ENCODE measurements at places on chromosomes 6 and 20.

GRCh38 chr20:40990542-40991120 is 38.0 kb upstream of the TOP1 start:
- peak; percentile 88 for DNase-seq

GRCh38 chr20:3157817-3158216 is 1.8 kb downstream of the FASTKD5 start:
- peak; percentile 17 for DNase-seq

- DNase-seq = no peak
These were observed 2.6 kb downstream of the TFEB start for GRCh38 chr6:41732591-41733359.

- DNase-seq = no peak
These were observed 16.1 kb upstream of the THBD start for GRCh38 chr20:23065266-23066201.

- DNase-seq = peak; percentile 91
These were observed at the start of gene RAET1G for GRCh38 chr6:149922642-149923326. TSS of gene RAET1G (minus strand) at chr6:149923121. CDS start at chr6:149923010, 111 bp downstream.

DNA sequence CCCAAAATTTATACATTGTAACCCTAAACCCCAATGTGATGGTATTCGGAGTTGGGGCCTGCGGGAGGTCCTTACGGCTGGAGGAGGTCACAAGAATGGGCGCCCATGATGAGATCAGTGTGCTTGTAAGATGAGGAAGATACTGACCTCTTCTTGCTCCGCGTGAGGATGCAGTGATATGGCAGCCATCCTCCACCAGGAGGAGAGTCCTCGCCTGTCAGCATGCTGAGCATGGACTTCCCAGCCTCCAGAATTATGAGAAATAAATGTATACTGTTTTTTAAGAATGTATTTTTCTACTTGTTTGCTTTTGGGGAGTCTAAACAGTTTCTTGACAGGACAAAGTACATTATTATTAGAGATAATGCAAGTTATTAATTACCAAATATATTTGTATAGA is 8.7 kb upstream of the SYNDIG1 start:
- DNase-seq = no peak

GRCh38 chr6:77986380-77987034 is 333.7 kb downstream of the MEI4 start:
- no peak for DNase-seq

- no peak for DNase-seq
These were observed 122.4 kb downstream of the TCP11 start for GRCh38 chr6:35018746-35019145.

- DNase-seq = no peak
These were observed 50.7 kb upstream of the INSM1 start for GRCh38 chr20:20317195-20317594.

DNA sequence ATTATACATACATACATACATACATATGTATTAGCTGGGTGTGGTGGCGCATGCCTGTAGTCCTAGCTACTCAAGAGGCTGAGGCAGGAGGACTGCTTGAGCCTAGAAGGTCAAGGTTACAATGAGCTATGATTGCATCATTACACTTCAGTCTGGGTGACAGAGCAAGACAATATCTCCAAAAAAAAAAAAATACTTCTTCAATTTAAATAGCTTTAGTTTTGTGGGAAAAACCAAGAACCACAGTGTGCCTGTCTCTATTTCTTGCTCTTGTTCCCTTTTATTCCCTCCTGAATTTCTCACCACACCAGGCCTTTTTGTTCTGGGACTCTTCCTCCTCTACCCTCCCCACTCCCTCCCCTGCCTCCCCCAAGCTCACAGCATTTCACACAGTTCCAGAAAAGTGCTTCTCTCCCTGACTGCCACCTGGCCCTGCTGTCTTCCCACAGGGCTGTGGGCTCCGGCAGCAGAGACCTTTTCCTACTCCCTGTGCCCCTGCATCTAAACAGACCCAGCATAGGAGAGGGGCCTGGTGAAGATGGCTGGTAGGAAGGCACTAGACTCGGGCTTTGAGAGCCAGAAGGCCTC is 1.3 kb downstream of the C20orf203 start:
- DNase-seq = no peak

GRCh38 chr6:132768051-132768517 is 10.4 kb upstream of the VNN2 start:
- peak; percentile 69 for DNase-seq

DNA sequence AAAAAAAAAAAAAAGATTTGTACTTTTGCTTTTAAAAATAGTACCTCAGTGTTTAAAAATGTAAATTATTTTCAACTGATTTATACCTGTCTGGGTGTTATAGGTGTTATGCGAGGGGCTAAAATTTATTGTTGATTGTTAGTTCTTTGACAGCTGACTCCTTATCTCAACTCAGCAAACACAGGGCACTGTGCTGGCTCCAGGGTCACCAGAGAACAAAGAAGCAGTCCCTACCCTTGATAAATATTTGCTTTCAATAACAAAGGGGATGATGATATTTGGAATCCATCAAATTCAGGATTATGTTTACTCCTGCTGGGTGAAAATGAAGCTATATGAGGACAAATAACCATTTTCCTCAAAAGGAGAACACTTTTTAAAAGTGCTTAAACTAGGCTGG is 34.2 kb upstream of the KAT14 start:
- no peak for DNase-seq

GRCh38 chr6:46130666-46131065 is 877 bp downstream of the ENPP4 start:
- DNase-seq = peak; percentile 39

DNA sequence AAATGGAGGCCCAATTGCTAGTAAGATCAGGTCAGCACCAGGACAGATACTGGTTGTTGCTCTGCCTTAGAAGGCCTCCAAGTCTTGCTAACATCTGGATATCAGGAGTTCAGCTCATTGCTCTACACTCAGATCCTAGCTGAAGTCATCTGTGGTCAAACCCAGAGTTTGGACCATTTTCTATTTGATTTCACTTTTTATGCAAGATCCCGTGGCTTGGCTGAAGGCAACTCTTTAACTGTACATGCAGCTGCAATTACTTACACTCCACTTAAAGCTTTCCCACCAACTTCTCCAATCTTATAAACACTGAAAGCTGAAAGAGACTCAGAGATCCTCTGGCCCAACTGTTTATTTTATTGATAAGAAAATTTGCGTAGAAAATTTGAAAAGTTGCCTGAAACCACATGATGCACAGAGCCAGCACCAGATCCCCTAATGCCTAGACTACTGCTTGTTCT is 2.7 kb downstream of the SLC17A2 start:
- DNase-seq = no peak

- DNase-seq = no peak
These were observed 139.0 kb downstream of the PRDM13 start for GRCh38 chr6:99745651-99746050.

- no peak for DNase-seq
These were observed 444.8 kb downstream of the CDKAL1 start for GRCh38 chr6:20979076-20979475.

Data from upper lobe of left lung (tissue), 6 donors.